ENCODE measurements at places on chromosomes 1 and 21.
A peak's percentile ranks its signal among the peaks of the same experiment; 100 is the strongest.

DNA sequence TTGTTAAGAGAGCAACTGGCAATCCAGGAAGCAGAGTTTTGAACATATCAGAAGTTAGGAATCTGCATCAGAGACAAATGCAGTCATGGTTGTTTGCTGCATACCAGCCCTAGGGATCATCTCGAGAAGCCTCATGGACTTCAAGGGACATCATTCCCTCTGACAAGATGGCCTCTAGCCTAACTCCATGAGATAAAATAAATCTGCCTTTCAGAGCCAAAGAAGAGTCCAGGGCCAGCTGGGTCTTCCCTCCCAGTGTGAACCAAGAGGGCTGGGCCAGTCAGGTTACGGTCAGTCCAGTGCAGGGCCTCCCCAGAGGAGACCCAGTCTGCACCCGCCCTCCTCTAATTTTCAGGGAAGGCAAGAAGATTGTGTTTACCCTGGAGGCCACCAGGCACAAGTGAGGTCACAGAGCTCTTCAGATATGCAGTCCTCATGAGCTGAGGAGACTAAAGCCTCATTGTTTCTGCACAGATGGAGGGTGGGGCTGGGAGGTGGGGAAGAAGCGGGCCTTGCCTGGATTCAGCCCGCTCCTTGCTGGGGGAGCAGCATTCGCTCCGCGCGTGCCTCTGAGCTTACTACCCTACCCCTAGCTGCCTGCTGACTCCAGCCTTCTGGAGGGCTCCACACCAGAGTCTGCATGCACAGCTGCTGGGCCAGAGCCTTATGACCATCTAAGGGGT lies 52.8 kb downstream of the CAPN2 start:
- no peak for DNase-seq

GRCh38 chr1:54403405-54403804 lies 2.8 kb downstream of the SSBP3 start:
- DNase-seq: no peak

DNA sequence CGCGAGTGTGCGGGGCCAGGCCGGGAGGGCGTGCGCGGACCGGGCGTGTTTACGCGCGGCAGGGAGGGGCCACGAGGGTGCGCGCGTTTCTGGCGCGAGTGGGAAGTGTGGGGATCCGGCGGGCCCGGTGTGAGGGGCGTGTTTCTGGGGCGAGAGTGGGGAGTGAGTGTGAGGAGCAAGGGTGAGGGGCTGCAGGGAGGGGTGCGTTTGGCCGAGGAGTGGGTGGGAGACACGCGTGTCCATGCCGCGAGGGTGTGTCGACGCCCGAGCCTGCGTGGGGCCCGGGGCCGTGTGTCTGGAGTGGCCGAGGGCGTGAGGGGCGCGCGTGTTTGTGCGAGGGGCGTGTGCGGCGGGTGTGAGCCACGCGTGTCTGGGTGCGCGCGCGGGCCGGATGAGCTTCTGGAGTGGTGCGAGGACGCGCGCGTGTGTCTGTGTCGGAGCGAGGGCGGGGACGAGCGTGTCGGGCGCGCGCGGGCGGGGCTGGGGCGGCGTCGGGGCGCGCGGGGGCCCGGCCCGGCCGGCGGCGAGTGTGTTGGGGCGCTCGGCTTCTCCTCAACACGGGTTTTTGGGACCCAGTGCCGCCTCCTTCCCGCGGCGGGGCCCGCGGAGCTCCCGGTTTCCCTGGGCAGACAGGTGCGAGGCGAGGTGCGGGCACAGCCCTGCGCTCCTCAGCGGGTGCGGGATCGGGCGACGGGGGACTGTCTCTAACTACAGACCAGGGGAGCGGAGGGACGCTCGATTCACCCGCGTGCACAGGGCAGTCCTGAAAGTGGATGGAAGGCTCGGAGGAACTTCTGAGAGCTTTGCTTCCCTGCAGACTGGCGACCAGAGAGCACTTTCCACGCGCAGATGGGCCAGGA lies 65.8 kb upstream of the VAMP3 start:
- peak; percentile 93 for DNase-seq

GRCh38 chr1:78527706-78528105 lies 36.9 kb downstream of the PTGFR start:
- DNase-seq: no peak

GRCh38 chr21:43884861-43885417 lies 19.9 kb downstream of the AGPAT3 start:
- DNase-seq: peak; percentile 52

- DNase-seq: no peak
These were observed 128.9 kb upstream of the ADAR start for GRCh38 chr1:154736841-154737240.

DNA sequence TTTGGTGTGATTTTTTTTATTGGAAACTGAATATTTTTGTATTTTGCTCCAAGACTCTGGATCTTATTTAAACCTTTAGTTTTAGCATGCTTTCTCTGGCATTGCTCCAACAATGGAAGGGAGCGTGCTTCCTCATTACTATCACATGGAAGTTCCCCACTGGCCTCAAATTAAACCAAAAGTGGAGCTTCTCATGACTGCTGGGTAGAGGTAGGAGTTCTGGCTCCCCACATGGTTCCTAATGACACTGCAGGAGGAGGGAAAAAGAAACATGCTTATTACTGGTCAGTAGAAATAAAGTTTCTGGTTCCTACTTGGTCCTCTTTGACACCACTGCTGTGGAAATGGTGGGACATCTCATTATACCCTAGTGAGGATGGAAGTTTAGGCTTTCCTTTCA lies 310.5 kb downstream of the PTGER3 start:
- no peak for DNase-seq

GRCh38 chr1:33599516-33600115 lies 127.2 kb downstream of the ZSCAN20 start:
- DNase-seq: no peak

- DNase-seq: no peak
These were observed 306.4 kb downstream of the HHAT start for GRCh38 chr1:210635108-210635507.

GRCh38 chr1:65176056-65176450 lies 28.1 kb downstream of the AK4 start:
- DNase-seq: no peak

- DNase-seq: no peak
These were observed 475.4 kb upstream of the NR5A2 start for GRCh38 chr1:199551967-199552565.

- no peak for DNase-seq
These were observed 9.7 kb upstream of the CGN start for GRCh38 chr1:151501474-151501873.

GRCh38 chr1:84299536-84300170 lies 1.9 kb upstream of the SAMD13 start:
- no peak for DNase-seq

DNA sequence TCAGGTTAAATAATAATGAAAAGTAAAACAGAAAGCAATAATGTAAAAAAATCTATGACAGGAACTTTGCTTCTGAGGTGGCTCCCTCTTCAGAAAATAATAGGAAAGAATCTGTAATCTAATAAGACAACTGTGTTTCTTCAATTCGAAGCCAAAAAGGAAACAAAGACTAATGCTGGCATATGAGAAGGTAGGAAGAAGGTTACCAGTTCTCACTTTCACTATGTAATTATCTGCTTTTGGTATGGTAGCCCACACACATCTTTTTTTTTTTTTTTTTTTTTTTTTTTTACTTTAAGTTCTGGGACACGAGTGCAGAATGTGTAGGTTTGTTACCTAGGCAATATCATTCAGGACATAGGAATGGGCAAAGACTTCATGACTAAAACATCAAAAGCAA lies 47.1 kb downstream of the COP1 start:
- DNase-seq: no peak

DNA sequence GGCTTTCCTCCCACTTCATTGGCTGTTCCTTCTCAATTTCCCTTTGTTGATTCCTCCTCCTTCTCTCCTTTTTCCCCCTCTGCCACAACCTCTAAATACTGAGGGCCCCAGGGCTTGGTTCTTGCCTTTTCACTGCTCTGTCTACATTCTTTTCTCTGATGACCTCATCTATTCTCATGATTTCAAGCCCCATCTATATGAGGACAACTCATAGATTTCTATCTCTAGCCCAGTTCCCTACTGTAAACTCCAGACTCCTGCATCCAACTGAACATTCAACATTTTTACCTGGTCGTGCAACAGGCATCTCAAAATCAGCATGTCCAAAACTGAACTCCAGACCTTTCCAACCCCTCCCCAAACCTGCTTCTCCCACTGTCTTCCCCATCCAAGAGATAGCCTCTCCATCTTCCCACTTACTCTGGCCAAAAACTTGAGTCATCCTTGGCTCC lies 11.5 kb upstream of the SLC9A1 start:
- DNase-seq: no peak

DNA sequence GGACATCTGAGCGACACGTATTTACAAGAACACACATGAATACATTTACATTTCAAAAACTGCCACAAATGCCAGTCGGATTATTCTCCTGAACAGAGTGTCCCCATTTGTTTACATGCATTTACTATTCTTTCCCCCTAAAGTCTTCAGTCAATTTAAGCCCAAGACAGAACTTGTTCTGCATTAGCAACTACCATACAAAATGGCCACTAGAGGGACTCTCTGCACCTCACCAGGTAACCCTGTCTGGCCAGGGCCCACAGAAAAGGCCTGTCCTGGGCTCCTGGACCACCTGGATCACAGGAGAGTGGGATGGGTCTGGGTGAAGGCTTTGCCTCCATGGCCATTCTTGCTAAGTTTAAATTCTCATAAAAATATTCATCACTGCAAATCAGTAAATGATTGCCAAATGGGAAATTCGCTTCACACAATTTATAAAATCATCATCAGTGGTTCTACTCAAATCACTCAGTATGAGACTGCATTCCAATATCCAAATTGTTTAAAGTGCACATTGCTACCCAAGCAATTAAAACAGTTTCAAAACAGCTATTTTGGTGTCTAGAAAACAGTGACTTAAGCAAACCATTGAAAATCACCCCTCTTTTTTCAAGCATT lies 12.5 kb upstream of the GUCA2A start:
- DNase-seq: no peak

GRCh38 chr1:100219883-100220282 lies 29.8 kb downstream of the DBT start:
- no peak for DNase-seq

DNA sequence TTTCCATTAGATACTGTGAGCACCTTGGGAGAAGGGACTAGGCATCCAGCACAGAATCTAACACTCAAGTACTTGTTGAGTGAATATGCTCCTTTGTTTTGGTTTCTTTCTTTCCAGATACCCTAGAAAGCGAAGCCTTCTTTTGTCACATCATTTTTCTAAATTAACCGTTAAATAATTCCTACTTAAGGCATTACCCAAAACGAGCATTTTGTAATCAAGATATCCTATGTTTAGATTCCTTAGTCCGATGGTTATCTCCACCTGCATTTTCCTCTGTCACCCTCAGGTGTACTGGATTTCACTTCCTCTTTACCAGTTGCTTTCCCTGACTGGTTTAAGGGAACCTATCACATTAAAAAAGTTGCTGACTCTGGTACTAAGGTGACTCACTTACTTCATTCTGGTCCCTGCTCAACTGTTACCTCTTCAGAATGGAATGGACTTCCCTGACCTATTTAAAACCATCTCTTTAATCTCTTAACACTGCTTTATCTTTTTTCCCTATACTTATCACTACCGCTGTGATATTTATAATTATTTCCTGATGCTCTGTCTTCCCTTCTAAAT lies 3.2 kb downstream of the B3GALNT2 start:
- no peak for DNase-seq

GRCh38 chr21:35106246-35106835 lies 57.2 kb upstream of the RUNX1 start:
- DNase-seq: peak; percentile 29

GRCh38 chr21:20661246-20661645 lies 337.0 kb upstream of the NCAM2 start:
- DNase-seq: no peak

- no peak for DNase-seq
These were observed 12.9 kb upstream of the HMGCS2 start for GRCh38 chr1:119781434-119782210.

- no peak for DNase-seq
These were observed 357.5 kb upstream of the RUNX1 start for GRCh38 chr21:35406635-35407034.

DNA sequence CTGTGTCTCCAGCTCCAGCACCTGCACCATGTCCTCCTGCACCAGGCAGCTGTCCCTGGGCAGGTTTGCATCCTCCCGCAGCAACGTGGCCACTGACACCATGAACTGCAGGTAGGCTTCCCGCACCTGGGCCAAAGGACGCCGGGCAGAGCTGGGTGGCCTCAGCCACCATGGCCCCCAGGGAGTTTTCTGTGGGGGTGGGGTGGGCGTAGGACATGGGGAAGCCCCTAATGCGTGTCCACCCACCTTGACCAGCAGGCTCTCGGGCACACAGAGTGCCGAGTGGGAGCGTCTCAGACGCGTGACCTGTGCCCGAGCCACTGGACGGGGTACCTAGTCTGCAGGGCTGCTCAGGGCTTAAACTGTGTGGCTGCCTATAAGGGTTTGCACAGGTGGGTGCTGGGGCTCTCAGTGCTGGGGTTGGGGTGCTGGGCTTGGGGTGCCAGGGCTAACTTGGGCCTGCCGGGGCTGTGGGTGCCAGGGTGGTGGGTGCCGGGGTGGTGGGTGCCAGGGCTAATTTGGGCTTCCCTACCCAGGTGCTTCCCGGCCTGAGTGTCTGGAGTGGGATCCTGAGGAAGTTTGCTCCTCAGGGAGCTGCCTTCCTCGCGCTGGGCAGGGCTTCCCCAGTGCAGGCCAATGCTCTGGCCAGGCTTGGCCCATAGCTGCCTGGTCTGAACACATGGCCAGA lies 17.7 kb downstream of the PRXL2B start:
- peak; percentile 71 for DNase-seq

- DNase-seq: no peak
These were observed 30.5 kb upstream of the NTNG1 start for GRCh38 chr1:107110326-107110725.

GRCh38 chr1:114152089-114152507 lies 1.6 kb downstream of the SYT6 start:
- no peak for DNase-seq

DNA sequence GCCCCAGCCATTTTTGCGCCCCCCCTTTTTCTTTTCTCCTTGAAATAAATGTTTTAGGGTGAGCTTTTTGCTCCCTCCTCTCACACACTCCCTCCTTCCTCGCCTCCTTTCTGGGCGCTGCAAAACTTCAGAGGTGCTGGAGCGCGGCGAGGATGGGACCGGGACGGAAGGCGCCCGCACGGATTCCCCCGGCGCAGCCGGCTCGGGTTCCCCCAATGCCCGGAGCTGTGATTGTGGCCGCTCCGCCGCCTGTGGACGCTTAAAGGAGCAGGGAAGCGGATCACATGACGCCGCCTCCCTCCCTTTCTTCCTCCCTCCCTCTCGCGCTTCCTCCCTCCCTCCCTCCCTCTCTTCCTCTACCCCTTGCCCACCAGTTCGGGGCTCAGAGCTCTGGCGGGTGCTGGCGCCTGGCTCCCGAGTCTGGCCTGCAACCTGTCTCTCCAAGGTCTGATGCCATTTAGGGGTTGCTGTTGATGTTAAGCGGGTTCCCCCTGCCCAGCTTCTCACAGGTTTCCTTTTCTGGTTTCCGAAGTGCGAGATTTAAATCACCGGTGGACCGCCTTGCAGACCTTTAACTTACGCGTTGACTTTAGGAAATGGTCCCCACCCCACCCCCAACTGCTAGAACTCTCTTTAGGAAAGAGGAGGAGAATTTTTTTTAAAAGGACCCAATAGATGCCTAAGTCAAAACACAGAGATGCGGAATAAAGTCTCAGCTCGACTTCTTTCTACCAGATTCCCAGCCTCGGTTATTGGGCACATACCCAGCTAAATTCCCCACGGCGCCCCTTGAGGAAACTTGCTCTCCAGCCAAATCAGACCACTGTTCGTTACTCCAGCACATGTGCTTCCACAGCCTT lies at the start of gene WLS:
Gene WLS (minus strand): TSS at position 235 of the 860 bp plus-strand sequence. CDS start 224 bp downstream, at position 11.
- peak; percentile 86 for DNase-seq

GRCh38 chr1:219427403-219427802 lies 185.5 kb downstream of the ZC3H11B start:
- DNase-seq: no peak
